ENCODE measurements at places on chromosomes 4 and X.

DNA sequence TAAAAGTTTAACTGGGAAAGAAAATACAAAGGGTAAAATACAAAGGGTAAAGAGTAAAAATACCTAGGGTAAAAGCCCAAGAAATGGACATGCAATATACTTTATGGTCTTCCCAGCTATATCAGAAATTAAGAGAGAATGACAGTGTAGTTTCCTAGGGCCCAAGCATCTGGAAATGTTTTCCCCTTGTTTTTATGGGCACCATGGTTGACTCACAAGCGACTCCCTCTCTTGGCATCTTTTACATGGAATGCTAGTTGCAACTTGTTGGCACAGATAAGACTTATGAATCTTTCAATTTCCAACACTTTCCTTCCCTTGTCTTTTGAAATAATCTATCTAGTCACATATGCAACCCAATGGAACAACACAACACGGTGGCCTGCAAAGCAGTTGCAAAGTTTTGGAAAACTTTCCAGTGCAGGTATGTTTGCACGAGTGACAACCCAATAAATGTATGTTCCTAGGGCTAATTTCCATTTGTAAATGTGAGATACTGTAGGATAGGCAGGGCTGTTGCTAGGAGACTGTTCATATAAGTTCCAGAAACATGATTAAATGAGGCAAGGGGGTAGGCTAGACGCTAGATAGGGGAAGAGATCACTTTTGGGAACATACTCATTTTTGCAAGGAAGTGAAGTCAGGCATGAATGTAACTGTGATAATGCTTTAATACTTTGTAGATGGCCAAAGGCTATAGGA lies 36.4 kb upstream of the CWH43 start:
- no peak for DNase-seq

DNA sequence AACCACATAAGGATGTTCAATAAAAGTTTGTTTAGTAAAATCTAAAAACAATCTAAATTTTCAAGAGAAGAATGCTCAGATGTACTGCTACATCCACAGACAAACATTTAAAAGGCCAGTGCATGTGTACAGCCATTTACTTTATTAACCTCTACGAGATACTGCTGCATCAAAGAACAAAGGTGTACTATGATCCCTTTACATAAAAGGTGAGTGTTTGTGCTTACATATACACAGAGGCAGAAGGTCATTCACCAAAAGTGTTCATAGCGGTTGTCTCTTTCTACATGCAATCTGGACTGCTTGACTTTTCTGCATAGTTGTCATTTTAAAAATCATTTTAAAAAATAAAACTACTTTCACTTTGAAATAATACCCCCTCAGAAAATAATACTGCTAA lies 81.7 kb downstream of the AFAP1 start:
- DNase-seq, result no peak

- DNase-seq, result no peak
These were observed 44.4 kb downstream of the KIAA0232 start for GRCh38 chr4:6826781-6827508.

DNA sequence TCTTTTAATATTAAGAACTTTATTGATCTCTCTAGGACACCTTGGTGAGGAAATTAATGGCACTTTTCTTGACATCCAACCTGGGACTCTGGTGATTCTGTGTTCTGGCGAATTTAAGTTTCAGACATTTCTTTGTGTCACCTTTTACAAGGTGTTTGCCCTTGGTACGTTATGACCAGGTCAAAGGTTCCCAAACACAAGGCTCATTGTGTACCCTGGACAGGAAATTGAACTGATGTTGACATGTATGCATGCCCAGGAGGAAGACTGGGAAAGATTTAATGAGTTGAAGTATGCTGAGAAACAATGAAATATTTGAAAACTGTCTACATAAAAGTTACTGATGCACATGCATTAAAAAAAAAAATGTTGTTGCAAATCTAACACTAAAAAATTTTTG lies 22.1 kb downstream of the NIPAL1 start:
- DNase-seq, result no peak

GRCh38 chrX:152814048-152814447 lies 16.5 kb downstream of the CETN2 start:
- DNase-seq, result no peak

GRCh38 chr4:180953572-180953971 lies 1289.6 kb upstream of the TENM3 start:
- no peak for DNase-seq

GRCh38 chrX:68916891-68917290 lies 88.1 kb downstream of the EFNB1 start:
- DNase-seq, result no peak

DNA sequence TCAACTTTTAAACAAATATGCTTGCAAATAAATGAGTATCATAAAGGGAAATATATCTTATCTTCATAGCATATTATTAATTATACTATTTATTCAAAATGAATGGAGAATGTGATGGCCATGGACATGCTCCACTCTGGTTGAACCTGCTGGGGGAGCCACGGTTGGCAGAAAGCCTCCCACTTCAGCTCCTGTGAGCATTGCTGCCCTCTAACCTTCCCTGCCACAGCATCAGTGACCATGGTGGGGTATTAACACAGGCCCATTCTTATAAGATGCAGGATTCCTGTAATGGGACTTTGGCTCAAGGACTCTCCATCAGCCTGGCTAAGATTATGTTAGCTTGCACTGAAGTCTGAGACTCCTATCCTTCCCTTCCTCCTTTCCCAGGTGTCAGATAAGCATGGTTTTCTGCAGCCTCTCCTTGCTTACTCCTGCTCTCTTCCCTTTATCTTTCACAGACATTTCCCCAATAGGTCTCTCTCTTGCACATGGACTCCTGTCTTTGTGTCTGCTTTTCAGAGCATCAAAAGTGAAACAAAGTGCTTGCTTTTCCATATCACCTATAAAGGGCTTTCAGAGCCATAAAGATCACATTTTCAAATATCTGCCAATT lies 4.9 kb upstream of the ABRAXAS1 start:
- no peak for DNase-seq

- no peak for DNase-seq
These were observed 26.4 kb downstream of the MOSPD2 start for GRCh38 chrX:14899607-14900006.

- no peak for DNase-seq
These were observed 121.1 kb downstream of the ATXN3L start for GRCh38 chrX:13198762-13199064.

- DNase-seq, result no peak
These were observed 94.2 kb downstream of the CXCL13 start for GRCh38 chr4:77699731-77700210.

DNA sequence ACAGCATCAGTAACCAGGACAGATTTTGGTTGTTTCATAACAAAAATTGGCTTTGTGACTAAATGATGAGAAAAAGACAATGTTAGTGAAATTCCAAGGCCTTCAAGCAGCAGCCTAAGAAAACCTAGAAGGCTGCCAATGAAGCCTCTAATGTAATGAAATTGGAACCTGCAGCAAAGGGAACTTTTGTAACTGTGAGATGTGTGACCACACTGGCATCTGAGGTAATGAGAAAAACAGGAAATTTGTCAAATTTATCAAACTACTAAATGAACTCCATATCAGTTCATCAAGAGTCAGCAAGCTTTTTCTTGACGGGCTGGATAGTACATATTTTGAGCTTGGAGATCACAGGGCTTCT lies 30.4 kb upstream of the EMCN start:
- no peak for DNase-seq

DNA sequence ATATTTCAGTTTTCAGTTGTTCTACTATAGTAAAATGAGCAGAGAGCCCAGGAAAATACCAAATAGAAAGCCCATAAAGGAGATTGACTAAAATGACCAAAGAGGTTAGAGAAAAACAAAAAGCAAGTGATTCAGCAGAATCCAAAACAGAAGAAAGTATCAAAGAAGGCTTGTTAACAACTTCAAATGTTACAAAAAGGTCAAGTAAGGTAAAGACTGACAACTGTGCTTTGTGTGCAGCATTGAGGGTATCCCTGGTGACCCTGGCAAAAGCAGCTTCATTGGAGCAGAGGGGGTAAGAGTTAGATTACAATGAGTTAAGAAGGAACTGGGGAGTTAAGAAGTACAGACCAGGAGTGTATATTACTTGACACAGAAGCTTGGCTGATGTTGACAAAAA lies 317.9 kb downstream of the OPHN1 start:
- DNase-seq, result no peak

DNA sequence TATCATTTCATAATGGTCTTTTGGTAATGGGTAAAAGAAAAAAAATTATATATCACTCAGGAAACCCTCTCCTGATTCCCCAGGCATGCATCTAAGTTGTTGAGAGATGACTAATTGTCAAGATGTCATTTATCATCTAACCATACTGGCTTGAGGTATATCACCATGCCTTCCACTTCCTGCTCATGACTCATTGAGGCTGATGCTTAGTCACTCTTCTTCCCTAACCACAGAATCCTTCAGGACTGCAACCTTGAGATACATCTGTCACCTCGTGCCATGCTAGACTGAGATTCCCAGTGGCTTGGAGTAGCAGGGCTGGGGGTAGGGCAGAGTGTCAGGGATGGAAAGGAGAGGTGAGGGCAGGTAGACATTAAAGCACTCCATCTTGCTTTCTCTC lies 782.5 kb upstream of the INTU start:
- no peak for DNase-seq

DNA sequence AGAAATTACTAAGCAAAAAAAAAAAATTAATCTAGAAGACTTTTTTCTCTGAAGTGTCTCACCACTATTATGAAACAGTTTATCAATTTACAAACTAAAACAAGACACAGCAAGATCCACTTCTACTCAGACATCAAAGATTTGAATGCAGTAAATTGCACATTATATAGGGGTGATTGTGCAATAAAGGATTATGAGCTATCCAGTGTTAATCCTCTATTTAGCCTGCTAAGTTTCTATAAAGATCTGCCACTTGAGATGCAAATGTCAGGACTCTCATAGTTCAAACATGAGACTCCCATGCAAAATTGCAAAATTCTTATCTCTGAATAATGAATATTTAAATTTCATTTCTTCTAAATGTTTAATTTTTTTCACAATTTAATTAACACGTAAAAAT lies 2.2 kb downstream of the TECRL start:
- DNase-seq, result no peak

- no peak for DNase-seq
These were observed 163.1 kb downstream of the ARAP2 start for GRCh38 chr4:36081185-36081584.

DNA sequence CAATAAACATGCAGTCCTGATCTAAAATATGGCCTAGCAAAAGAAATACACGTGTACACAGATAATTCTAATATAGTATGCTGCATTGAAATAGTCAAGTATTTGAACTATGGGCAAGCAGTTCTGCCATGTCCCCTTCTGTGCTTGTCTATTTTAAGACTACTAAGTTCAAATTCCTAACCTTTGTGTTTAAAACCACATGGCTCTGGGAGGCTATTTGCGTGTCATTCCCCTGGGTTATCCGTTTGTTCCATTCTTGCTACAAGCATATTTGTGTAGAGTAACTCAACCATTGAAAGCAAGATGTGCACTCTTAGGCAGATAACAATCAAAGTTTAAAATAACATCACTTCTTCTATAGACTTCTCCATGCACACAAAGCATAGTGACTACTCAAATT lies 25.4 kb upstream of the TBC1D1 start:
- no peak for DNase-seq

DNA sequence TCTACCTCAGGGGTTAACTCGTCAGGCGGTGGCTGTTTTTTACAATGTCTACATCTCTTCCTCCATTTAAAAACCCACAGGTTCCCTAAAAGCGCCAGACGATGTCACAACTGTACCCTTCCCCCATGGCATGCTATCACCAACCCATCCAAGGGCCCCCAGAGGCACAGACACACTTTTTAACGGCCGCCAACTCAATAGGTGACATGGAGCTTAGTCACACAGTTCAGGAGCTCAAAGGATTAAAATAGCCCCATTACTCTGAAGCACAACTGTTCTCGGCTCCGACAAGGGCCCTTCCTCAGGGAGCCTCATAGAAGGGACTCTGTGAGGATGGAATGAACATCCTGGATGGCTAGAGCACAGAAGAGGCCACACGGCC lies 12.4 kb downstream of the SH3KBP1 start:
- DNase-seq, result no peak

GRCh38 chr4:55947912-55948725 lies 626 bp upstream of the CEP135 start:
- no peak for DNase-seq

DNA sequence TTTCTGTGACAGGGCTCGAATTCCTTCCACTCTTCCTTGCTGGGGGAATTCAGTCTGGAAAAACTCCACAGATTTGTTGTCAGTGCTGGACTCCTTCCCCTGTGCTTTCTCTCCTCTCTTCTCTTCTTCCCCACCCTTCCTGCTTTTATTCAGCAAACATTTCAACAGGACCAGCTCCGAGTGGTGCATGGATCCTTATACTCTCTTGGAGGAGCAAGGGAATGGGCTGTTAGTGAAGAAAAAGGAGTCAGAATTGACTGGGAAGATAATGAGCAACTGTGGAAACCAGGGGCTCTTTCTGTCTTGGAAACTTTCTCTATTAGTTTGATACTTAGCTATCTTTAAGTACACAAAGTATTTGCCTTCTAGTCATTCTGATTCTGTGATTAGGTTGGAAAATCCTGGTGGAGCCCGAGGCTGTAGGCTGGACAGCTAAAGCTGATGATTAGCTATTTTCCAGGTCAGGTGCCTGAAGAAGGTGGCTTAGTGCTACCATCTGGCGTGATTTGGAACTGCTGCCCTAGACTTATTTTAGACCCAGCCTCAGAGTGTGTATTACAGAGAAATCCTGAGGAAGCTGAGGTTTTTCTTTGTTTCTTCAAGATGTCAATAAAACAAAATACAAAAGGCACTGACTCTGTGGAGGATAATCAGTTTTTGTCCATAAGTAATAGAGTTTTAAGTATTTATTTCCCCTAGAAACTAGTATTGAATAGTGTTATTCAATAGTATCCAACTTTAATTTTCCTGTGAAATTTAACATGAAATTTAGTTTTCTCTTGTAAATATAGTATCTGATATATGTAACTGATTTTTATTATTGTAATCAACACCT lies 38.4 kb downstream of the NAP1L5 start:
- no peak for DNase-seq

- no peak for DNase-seq
These were observed 92.7 kb upstream of the NDST3 start for GRCh38 chr4:117941611-117942010.

GRCh38 chr4:81896936-81897335 lies 425.2 kb upstream of the RASGEF1B start:
- DNase-seq, result no peak

- DNase-seq, result no peak
These were observed 24.3 kb downstream of the TRPC5 start for GRCh38 chrX:112058255-112058654.

DNA sequence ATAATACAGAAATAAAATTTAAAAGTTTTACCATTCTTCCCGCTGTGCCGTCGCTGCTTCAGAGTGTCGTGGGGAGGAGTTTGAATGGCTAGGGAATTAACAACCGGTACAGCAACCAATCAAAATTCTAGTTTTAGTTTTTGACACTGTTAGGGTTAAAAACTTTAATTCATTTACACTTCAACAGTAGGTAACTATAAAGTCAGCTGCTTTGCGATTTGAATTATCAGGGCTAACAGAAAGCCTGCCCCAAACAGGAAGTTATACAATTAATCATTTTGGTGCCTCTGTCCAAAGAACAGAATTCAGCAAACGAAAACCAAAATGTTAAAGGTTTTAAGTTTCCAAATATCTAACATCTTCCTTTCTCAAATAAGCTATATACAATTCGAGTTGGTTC lies 2.3 kb downstream of the HNRNPD start:
- DNase-seq, result no peak

- no peak for DNase-seq
These were observed 21.8 kb downstream of the UPRT start for GRCh38 chrX:75295641-75296040.

GRCh38 chr4:68907245-68907644 lies 44.4 kb downstream of the UGT2A3 start:
- no peak for DNase-seq

- no peak for DNase-seq
These were observed 318.2 kb downstream of the PPP1R2C start for GRCh38 chrX:42459735-42460134.

Data from liver (tissue), 10 donors.